Activated T-cell treated with anti-CD3 and anti-CD28 coated beads, Interleukin-2, amount 50 U/mL, for 1 hour (primary cell): ENCODE measurements at places on chromosomes 6 and 20.
A peak's percentile ranks its signal among the peaks of the same experiment; 100 is the strongest.

DNA sequence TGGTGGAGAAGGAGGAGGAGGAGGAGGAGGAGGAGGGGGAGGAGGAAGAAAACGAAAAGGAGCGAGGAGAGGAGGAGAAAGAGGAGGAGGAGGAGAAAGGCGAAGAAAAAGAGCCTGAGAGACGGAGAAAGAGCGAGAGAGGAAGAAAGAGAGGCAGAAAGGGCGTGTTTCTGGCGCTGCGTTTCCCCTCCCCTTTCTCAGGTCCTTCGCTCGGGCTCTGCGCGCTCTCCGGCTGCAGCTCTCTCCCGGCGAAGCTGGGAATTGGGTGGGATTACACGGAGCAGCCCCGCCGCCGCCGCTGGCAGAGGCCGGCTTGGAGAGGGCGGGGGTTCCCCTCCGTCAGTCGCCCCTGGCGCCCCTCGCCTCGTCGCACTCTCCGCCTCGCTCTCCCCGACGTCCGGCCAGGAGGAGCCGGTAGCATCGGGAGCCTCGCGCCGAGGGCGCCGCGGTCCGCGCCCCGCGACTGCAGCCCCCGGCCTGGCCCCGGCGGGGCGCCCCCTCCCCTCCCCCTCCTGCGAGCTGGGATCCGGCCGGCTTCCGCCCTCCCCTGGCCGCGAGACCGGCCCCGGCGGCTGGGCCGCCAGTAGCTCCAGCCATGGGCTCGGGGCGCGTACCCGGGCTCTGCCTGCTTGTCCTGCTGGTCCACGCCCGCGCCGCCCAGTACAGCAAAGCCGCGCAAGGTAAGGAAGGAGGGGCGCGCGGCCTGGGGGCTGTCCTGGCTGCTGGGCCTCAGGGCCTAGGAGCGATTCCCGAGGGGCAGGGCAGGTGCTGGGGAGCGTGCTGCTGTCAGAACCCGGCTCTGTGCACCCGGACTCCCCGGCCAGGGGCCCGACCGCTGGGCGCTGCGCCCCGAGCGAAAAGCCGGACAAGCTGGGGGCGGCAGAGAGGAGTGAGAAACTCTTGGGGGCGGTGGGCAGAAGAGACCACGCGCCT lies at the start of gene SCUBE3:
SCUBE3 (plus strand) TSS at position 133 of the 933 bp plus-strand sequence; CDS start at position 596, 463 bp downstream.
- DNase-seq: peak; percentile 24

GRCh38 chr6:132289756-132290155 lies 111.5 kb downstream of the MOXD1 start:
- no peak for DNase-seq

DNA sequence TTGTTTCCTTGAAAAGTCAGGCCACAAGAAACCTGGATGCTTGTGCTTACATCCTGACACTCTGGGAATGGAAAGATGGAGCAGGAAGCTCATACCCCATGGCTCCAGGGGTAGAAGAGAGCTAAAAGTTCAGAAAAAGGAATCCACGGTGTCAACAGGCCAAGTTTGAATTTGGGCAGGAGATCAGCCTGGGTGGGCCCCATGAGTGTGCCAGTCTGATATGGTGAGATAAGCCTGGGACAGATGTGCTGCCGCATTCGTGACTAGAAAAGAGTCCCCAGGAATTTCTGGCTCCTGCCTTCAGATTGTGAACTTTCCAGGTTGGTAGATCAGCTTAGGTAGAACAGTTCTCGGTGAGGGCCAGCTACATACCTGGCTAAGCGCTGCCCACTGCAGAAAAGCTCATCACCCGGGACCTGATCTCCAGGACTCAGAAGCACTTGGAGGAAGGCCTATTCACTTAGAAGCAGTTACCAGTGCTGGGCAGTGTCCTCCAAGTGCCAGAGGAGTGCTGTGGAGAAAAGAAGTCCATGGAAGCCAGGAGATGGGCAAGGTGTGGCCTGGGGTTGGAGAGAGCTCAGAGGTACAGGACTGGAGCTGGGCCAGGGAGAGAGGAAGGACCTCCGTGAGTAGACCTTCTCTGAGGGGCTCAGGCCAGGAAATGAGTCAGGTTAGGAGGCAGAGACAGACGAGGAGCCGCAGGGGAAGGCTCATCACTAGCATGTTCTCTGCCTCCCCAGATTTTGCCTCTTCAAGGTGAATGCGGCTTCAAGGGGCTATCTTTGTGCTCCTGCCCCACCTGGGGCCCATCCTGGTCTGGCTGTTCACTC lies at the start of gene TSPO2:
TSPO2 (plus strand) TSS at position 242 of the 830 bp plus-strand sequence; CDS start at position 761, 519 bp downstream.
- no peak for DNase-seq

- DNase-seq: no peak
These were observed 423.6 kb downstream of the HAO1 start for GRCh38 chr20:7516621-7517111.

DNA sequence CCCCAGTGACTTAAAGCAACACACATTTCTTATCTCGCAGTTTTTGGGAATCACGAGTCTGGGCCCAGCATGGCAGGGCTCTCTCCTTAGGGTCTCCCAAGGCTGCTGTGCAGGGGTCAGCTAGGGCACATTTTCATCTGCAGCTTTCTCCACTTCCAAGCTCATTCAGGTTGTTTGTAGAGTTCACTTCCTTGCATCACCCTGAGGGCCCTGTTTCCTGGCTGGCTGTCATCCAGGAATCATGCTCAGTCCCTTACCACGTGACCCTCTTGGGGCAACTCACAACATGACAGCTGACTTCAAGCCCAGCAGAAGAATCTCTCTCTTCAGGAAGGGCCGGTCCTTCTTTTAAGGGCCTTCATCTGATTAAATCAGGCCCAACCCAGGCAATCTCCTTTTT lies 21.3 kb downstream of the SNAP25 start:
- DNase-seq: no peak

DNA sequence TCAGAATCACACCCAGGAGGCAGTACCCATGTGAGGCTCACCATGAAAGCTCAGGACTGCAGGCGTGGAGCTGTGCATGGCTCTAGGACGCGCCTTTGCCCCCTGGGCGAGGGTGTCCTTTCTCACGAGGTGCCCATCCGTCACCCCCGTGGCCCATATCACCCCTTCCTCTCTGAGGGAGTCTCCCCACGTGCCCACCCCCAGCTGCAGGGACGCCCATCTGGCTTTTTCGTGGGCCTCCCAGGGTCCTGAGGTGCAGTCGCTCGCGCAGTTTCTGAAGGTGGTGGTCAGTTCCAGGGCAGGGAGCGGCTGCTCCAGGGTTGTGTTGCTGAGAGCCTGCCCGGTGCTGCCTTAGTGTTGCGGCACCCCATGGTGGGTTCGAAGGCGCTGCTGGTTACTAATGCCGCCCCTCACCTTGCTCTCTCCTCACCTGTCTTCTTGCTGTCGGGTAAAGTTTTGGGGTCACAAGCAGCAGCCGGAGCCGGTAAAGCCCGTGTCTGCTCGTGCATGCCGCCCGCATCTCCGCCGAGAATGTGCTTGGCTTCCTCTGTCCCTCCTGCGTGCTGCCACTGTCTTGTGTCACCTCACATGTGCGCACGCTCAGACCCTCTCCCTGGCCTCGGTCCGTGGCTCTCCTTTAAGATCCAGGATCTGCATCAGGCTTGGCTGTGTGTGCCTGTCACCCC lies 9.4 kb upstream of the COL20A1 start:
- DNase-seq: no peak

DNA sequence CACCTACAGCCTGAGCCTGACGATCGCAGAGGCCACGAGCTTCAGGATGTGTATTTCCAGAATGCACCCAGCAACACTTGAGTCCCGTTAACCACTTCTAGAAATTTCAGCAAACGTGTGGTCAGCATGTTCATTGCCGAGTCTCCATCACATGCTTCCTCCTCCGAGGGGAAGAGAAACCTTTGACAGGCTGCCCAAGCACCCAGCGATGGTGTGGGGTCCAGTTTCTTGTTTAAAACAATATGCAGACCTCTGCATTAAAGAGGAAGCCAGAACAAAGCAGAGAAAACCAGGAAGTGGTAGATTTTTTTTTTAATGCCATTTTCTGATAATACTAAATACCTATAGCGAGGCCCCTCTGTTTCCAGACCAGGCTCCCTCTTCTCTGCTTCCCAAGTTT lies 71.9 kb downstream of the GNAS-AS1 start:
- DNase-seq: no peak

DNA sequence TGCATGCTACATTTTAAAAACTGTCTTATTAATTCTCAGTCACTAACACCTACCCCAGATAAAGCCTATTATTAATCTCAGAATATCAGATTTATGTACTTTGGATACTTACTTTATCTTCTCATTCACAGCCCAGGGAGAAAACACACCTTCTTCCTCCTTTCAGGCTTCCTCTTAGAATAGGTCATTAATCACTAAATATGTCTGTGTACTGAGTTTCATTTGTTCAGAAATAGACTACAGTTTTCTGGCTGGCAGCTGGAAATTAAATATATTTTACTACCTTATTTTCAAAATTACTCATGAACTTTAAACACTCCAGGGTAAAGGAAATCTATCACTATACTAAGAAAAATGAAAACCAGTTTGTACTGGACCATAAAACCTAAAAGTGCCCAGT lies 147.7 kb upstream of the DST start:
- no peak for DNase-seq

- DNase-seq: no peak
These were observed 274.5 kb upstream of the RNF24 start for GRCh38 chr20:4289875-4290274.

- no peak for DNase-seq
These were observed 130.1 kb upstream of the DST start for GRCh38 chr6:56772737-56773184.
